LHCN-M2 (cell line): ENCODE measurements at places on chromosomes 4 and X. TPM values are rescaled to one million over a fixed set of nuclear protein-coding genes. Genes with fewer than 3 reads are reported as not detected.
A peak's percentile ranks its signal among the peaks of the same experiment; 100 is the strongest.

- no peak for DNase-seq
These were observed 264.4 kb downstream of the CHIC1 start for GRCh38 chrX:73827406-73827805.

DNA sequence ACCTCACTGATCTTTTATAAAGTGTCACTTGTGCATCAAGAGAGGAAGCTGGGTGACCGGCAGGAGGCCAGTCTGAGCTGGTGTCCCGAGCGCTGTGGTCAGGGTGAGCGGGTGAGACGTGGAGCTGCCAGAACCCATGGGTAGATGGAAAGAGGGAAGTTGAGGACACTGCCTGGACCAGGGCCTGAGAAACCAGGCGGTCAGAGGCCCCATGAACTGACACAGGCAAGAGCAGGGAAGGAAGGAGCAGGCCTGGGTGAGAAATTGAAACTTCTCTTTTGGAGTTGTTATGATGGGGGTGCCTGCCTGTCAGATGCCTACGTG is 192.6 kb downstream of the AFAP1 start:
- DNase-seq = no peak

GRCh38 chrX:40109288-40110008 is 11.7 kb upstream of the BCOR start:
- no peak for DNase-seq

- DNase-seq = no peak
These were observed 281.1 kb downstream of the NKX6-1 start for GRCh38 chr4:84218031-84218430.

GRCh38 chrX:153769865-153770600 is 6.0 kb downstream of the PLXNB3 start:
- no peak for DNase-seq

DNA sequence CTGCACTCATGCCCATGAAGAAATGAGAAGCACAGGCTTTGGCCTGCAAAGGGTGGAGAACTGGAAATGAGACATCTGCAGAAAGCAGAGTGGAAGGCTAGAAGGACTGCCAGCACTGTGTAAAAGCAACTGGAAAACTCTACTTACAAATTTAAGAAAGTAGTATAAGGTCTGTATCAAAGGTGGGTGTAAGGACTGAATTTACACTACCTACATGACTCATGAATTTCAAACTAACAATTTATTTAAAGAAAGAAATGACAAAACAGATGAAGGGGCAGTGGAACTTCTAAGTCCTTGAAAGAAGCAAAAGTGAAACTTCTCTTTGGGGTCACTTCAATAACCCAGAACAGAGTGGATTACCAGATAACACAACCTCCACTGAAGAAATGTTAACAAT is 71.2 kb downstream of the SLC10A7 start:
- no peak for DNase-seq

GRCh38 chr4:76614589-76614988 is 179.6 kb downstream of the SHROOM3 start:
- no peak for DNase-seq

DNA sequence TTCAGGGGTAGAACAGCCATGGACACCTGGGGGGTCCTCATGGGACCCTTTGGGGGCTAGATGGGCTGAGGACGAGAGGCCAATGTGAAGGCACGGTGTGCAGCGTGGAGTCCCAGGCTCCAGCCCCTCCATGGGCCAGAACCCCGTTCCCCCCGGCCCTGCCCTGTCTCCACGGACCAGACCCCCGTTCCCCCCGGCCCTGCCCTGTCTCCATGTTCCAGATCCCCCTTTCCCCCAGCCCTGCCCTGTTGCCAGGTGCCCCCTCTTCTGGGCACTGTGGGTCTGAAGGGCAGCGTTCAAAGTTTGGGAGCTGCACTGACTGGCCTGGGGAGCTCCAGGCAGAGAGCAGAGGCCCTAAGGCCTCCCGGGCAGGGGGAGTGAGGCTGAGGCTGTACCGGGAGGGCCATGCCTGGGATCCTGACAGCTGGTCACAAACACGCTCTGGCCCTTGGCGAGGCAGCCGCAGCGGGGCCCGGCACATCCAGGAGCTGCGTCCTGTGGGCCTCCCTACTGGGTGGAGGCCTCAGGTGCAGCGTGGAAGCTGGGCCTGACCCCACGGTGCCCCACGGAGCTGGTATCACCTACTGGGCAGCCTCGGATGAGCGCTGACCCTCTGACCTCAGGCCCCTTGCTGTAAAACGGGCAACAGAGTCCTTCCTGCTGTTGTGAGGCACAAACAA is 8.9 kb downstream of the DGKQ start:
- DNase-seq = no peak

- DNase-seq = no peak
These were observed 323.5 kb downstream of the FAM47A start for GRCh38 chrX:33808636-33809035.

DNA sequence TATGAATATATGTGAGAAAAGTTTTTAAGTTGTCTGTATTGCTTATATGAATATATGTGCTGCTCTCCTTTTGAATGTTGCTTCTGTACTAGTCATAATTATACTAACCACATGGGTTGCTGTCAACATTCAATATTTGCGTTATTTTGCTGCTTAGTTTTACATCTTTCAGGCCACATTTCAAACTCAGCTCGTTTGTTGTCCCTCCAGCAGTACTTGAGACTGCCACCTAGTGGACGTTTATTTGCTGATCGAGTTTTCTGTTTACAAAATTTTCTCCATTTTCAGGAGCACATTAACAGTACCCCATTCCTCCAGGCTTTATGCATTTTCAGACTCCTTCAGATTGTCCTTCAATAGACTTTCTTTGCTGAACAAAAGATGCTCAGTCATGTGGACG is 75.8 kb downstream of the NUDT11 start:
- DNase-seq = peak; percentile 29

DNA sequence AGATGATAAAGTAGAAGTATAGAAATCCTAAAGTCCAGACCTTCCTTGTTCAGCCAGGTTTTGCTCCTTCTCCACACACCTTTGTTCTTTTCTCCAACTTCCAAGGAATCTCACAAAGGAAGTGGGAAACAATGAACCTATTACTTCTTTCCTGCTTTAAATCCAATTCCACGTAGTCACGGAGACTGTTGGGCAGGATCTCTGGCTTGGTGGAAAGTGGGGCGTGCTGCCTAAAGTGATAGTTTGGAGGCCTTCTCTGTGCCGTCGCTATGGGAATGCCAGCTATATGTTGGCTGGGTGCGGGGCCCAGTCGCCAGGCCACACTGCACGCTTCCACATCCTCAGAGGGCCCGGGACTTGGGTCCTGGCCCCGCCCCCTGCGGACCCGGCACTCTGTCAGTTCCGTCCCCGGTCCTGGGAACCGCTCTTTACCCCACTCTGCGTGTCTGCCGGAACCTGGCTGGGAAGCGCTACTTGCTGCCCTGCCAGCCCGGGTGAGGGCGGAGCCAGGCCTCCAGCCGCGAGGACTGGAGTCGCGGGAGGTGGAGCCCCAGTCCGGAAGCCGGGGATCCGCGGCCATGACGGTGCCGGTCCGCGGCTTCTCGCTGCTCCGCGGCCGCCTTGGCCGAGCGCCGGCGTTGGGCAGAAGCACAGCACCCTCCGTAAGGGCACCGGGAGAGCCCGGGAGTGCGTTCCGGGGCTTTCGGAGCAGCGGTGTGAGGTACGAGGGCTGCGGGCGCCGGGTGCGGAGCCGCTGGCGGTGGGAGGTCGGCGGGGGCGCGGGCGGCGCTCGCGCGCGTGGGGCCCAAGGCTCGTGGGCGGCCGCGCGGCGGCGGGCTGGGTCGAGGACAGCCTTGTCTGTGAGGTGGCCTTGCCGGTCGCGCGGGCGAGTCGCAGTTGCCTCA is at the start of gene MTHFD2L:
Gene MTHFD2L, plus strand, starts transcription at position 558 of the 905 bp plus-strand sequence. Its CDS starts 21 bp downstream, at position 579.
- DNase-seq = peak; percentile 96

DNA sequence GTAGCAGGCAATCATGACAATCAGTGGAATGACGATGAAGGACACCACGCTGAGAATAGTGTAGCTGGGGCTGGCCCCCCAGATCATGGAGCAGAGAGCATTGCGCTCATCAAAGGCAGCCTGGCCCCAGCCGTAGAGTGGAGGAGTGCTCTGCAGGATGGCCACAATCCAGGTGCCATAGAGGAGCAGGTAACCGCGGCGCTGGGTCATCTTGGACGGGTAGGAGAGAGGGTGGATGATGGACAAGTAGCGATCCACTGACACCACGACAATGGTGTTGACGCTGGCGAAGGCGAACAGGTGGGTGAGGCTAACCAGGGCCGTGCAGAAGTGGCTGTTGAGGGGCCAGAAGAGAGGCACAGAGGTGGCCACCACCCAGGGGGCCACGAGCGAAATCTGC is 2.8 kb downstream of the GPR101 start:
- no peak for DNase-seq

DNA sequence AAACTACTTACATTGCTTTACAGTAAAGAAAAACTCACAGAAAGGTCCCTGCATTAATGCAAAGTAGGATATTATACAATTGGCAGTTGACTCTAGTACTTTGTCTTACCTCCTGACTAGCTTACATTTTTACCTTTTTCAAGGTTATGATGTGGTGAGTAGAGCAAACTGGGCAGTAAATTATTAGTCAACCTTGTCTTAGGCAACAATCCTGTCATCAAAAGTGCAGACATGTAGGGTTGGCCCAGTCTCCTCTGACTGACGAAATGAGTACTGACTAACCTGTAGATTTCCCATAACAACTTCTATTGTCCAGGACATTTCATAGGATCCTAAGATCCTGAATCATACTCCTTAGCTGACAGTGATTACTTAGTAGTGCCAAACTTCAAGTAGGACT is 142.0 kb upstream of the NUDT6 start:
- DNase-seq = peak; percentile 8

GRCh38 chr4:88251924-88252323 is 32.4 kb downstream of the PPM1K start:
- no peak for DNase-seq

MAPK10 gene
- 4.3 and 4.4 TPM in 2 replicates for total RNA-seq

APOO gene
- total RNA-seq = 14.6 and 14.7 TPM in 2 replicates

ANOS1 gene
- under 0.01 TPM in 1 of 2 replicates, not detected in the other for total RNA-seq

MCF2 gene
- total RNA-seq = 1.9 and 3.2 TPM in 2 replicates

BEND2 gene
- total RNA-seq = not detected in 2 replicates

DKC1 gene
- 40.5 and 46.2 TPM in 2 replicates for total RNA-seq

VCX gene
- total RNA-seq = not detected in 2 replicates
